ENCODE measurements at places on chromosomes 12 and 14.

DNA sequence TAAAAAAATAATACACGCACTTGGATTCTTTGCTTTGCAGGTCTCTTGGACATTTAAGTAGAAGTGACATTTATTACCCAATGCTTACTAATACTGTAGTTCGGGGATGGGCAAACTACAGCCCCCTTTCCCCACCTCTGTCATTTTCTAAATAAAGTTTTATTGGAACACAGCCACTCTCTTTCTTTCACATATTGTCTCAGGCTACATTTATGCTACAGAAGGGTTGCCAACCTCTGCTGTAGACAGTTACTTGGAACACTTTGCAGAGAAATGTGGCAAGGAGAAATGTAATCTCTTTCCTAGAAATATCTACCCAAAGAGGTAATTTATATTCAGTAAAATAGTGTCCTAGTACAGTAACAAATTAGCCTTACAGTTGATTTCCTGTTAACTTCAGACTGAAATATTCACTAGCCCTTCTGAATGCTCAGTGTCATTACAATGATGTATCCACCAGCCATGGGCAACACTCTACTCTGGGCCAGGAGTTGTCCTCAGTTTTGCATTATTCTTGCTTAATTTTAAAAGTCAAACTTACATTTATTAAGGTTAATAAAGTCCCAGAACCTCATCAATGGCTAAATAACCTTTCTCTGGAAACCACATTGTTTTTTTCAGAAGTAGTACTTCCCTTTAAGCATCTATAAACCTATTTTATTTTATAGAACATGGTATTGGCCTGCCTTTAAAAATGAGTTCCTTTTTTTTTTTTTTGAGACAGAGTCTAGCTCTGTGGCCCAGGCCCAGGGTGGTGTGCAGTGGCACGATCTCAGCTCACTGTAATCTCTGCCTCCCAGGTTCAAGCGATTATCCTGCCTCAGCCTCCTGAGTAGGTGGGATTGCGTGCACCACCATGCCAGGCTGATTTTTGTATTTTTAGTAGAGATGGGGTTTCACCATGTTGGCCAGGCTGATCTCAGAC is 269.6 kb upstream of the AMIGO2 start:
- DNase-seq: no peak

GRCh38 chr12:59980476-59980875 is 384.6 kb downstream of the SLC16A7 start:
- DNase-seq: no peak

DNA sequence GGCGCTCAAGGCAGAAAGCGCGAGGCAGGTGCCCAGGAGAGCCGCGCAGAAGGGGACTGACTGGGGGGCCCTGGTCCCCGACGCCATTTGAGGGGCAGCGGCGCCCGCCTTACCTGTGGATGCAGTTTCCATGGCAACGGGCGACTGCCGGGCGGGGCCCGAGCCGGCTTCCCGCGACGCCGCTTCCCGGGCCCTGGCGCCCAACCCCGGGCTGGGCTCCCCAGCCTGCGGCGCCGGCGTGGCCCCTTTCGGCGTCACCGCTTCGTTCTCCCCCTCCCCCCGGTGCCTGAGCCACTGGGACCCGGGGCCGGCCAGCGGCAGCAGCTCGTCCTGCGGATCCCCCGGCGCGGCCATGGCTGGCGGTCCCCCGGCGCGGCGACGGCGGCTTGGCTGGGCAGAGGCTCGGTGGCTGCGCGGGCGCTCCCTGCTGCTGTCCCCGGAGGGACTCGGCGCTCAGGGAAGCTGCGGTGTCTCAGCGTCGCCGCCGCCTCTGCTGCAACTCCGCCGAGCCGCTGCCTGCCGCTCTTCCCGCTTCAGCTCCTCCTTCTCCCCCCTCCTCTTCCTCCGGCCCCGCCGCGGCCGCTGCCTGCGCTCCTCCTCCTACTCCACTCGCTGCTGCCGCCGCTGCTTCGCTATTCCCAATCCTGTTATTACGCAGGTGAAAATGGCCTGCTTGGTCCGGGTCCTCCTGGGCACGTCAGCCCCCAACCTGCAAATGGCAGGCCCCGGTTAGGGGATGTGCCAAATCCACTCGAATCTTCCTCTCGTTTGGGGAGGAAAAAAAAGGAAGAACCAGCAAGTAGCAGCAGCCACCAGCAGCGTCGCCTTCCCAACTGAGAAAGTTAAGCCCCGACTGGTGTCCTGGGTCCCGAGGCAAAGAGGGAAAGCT is at the start of gene RTN1:
TSS of gene RTN1 (minus strand) at position 500 of the 889 bp plus-strand sequence. CDS start at position 354, 146 bp downstream.
- DNase-seq: no peak

DNA sequence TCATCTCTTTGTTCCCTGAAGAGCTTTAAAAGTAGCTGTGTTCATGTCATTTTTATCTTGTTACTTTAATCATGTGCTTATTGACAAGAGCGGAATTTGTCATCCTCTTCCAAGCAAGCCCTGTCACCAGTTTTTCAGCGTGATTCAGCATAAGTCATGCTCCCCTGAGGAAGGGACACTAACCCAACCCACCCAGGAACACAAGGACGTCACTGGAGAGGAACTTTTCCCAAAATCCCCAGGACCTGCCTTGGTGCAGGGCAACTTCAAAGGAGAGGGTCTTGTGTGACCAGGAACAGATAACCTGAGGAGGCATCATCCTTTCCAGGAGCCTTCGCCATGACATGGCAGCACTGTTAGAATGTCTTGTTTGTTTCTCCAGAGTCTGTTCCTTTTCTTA is 107.1 kb upstream of the DIO3 start:
- DNase-seq: no peak

DNA sequence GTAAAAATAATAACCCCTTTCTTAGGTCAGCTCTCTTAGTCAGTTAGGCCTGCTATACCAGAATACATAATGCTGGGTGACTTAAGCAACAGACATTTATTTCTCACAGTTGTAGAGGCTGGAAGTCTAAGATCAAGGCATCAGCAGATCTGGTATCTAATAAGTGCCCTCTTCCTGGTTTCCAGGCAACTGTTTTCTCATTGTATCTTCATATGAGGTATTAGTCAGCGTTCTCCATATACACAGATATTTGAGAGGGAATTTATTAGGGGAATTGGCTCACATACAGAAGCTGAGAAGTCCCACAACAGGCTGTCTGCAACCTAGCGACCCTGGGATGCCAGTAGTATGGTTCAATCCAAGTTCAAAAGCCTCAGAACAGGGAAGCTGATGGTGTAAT is 896.0 kb downstream of the GALC start:
- DNase-seq: no peak

DNA sequence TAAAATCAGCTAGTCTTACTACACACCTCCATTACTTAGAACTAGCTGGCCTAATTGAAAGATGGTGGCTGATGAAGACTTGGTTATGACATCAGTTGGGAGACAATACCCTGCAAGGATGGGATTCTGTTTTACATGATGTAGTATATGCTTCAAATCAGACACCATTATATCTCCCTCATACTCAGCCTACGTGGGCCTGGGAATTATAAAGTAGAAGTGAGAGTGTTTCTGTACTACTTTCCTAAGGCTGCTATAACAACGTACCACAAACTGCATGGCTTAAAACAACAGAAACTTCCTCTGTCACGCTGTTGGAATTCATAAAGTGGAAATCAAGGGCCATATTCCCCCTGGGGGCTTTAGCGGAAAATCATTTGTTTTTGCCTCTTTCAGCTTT is 190.4 kb downstream of the PAH start:
- DNase-seq: no peak

DNA sequence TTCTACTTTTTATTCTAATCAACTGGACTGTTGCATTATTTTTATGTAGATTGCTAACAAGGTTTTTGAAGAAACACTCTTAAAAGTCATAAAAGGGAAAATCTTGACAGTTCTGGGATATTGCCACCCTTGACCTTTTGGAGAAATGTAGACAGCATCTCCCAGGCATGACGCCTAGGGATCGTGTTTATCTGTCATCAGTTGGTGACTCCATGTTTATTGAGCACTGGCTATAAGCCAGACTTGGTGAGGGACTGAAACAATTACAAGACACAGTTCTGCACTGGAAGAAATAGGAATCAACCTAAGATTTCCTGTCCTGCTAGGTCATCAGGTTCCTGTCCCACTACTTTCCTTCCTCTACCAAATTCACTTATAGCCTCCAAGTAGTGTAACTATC is 34.5 kb downstream of the HMGA2 start:
- DNase-seq: no peak

DNA sequence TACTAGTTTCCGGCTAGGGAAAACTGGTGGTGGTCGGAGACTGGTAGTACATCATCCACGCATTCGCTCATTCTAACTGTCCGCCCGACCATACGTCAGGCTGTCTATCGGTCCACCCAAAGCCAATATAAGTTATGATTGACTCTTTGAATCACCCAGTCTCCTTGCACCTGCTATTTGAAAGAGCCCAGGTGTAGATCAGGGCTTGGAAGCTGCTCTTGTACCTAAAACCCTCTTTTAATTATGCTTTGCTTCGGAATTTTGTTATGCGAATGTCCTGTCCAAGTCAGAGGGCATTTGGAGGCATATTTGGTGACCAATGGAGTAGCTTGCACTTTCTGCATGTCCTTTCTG is 5.7 kb upstream of the NKX2-1 start:
- DNase-seq: no peak

DNA sequence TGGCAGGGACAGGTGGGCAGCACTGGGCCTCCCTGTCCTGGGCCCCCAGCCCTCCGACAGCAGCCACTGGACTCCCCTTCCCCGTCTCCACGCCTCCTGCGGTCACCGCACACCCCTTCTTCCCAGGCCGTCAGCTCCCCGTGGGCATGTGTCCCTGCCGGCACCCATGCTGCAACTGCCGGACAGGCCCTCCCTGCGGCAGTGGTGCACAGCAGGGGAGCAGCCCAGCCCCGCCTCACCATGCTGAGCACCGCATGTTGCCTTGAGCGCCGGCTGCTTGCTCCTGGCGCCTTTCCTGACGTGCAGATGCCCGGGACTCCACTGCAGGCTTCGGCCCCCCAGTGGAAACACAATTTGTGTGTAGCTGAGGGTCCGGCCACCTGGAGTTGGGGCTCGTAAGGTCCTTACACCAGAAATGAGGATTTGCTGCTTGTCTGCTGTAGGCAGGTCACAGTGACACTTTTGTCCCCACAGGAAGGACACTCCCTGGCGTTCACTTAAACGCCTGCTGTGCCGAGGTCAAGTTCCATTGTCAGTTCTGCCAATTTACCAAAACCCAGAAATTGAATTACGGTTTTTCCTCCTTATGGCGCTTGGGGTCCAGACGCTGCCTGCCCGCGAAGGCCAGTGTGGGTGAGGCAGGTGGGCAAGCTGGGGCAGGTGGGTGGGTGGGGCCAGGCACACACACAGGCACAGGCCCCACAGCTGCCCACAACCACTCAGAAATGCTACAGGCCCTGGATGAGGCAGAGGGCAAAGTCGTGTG is 28.2 kb upstream of the MMP17 start:
- DNase-seq: no peak

DNA sequence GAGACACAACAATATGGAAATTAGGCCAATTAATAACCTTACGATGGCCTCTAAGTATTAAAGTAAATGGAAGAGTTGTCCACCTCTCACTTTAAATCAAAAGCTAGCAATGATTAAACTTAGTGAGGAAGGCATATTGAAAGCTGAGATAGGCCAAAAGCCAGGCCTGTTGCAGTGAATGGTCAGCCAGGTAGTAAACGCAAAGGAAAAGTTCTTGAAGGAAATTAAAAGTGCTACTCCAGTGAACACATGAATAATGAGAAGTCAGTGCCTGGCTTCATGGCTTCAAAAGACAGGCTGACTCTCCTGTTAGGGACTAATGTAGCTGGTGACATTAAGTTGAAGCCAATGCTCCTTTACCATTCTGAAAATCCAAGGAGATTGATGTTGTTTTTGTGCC is 135.3 kb downstream of the NDUFA12 start:
- no peak for DNase-seq

GRCh38 chr12:48818831-48819590 is 715 bp downstream of the CACNB3 start:
- no peak for DNase-seq

DNA sequence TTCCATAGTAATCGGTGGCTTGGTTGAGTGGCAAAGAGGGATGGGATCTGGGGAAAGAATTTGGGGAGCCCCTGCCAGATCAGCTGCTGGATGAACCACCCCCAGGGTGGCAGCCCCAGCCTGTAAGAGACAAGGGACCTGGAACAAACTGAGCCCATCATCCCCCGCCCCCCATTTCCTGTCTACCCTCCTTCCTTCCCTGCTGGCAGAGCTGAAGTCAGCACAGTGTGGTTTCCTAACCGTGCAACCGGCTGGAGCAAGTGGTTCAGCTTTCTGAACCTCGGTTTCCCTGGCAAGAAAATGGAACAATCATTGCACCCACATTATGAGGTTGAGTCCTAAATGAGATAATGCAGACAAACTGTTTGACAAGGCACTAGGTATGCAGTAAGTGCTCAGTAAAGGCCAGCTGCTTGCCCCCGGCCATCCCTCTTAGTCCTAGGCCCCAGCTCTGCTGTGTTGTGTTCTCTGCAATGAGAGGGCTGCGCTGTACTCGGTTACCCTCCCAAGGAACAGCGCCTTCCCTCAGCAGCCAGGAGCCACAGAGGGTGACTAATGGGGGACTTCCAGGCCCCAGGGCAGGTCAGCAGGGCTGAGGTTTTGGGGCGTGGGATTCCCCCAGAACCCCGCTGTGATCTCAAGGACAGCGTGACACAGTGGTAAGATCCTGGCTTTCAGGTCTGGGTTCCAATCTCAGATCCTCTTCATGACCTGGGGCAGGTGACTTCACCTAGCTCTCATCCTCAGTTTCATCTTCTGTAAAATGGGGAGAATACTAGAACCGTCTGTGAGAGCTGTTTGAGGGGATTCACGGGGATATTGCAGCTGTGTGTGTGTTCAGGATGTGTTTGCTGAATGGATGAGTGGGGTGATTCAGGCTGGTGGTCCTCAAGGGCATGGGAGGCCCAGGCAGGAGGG is 16.5 kb downstream of the SELPLG start:
- no peak for DNase-seq

DNA sequence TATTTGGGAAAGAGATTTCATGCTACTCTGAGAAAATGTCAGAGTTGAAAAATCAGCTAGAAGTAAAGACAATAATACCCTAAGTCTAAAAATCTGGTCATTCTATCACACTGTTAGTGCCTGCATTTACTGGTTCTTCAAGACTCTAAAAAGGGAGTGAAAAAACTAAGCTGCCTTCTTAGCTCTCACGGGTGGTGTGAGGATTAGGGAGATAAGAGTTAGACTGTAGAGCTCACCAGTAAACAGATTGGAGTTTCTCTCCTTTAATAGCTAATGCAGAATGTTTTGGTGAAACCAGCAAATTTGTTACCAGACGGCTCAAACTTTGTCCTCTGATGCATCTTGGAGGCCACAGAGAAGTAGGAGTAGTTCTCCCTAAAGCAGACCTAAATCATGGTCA is 135.0 kb upstream of the OTX2 start:
- DNase-seq: no peak

DNA sequence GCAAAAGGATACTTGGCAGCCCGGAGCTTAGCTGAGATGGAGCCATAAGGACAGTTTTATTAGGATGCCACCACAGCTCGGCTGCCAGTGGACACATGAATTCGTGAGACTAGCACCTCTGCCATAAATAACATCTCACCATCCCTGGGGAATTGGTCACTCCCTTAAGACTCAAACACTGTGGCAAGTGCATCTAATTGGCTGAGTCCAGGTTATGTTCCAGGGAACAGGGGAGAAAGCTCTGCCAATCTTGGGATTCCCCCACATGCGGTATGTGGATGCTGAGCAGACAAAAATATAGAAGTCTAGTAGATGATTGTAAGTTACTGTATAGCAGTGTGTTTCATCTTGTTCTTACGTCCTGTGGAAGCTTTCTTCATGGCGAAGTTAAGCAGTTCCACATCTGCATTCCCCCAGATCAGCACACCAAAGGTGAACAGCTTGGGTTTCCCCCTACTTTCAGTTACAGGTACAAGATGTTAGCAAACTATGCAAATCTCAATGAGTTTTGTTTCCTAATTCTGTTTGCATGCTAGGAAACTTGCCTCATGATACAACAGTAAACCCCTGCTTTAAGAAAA is 131.1 kb downstream of the ETV6 start:
- no peak for DNase-seq

GRCh38 chr14:22414876-22415604 is 174.0 kb downstream of the DAD1 start:
- no peak for DNase-seq

All from non-pigmented ciliary epithelial cell (primary cell).